ENCODE measurements at places on chromosomes 13 and 19. TPM values are rescaled to one million over a fixed set of nuclear protein-coding genes. Genes with fewer than 3 reads are reported as not detected.

PRSS57 gene
- 0.41 TPM for polyA plus RNA-seq

DNA sequence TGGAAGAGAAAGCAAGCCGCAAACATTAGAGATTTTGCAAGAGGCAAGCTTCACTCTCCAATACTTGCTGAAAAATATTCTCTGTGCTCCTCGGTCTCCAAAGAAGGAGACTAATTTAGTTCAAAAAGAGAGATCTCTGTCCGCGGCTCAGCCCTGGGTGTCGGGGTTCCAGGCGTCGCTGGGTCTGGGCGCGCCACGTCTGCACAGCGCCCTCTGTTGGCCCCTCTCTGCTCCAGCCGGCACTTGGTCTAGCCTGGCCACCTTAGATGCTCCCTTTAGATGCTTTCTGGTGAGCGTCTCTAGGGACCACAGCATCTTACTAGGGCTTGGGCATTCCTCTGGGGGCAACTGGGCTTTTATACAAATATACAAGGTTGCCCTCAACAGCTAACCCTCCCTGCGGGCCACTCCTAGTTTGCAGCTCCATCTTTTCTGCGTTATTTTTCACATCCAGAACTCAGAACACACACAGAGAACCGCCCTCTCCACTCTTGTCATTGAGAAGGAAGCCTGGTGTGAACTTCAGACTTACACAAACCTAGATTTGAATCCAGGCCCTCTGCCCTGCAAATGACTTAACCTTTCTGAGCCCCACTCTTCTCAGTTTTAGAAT, 78.3 kb downstream of the CYSLTR2 start:
- no peak for DNase-seq

GRCh38 chr13:94712287-94712811, at the start of gene SOX21:
SOX21 (minus strand) TSS chr13:94712545; CDS start chr13:94712049, 496 bp downstream.
- no peak for DNase-seq

DNA sequence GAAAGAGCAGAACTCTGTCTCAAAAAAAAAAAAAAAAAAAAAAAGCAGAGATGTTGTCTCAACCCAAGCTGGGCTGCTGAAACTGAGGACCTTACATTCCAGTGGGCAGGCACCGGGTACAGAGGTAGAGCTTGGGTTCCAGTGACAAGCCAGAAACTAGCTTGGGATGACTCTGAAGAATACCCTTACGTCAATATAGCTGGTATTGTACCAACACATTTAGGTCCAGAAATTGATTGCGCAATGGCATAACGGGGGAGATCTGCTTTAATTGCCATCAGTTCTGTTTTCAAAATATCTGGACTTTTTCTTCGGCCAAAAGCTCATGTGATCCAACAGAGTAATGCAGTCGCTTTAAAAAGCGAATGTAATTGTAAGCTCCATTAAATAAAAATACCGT, 103.1 kb upstream of the UBL3 start:
- DNase-seq: no peak
